ENCODE measurements at places on chromosomes 16 and 17.

DNA sequence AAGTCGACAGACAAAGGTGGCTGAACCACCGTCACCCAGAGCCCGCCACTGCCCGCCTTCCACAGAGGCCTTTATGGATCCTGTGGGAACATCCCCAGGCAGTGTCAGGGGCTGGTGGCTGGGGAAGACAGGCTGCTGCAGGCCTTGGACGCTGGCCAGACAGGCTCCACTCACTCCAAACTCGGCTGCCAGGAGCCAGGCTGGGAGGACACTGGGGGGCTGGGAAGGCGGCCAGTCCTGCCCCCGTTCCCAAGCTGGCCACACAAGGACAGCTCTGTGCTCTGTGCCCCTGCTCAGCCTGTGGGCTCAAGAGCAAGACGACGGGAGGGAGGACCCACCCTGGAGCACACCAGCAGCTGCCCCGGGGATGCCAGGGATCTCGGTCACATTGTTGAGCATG lies 7.6 kb upstream of the LCAT start:
- no peak for DNase-seq

GRCh38 chr17:79670537-79671084 lies 59.8 kb upstream of the RBFOX3 start:
- DNase-seq, result no peak

- DNase-seq, result no peak
Observed at GRCh38 chr17:46108550-46109110, 84.6 kb downstream of the KANSL1 start.

DNA sequence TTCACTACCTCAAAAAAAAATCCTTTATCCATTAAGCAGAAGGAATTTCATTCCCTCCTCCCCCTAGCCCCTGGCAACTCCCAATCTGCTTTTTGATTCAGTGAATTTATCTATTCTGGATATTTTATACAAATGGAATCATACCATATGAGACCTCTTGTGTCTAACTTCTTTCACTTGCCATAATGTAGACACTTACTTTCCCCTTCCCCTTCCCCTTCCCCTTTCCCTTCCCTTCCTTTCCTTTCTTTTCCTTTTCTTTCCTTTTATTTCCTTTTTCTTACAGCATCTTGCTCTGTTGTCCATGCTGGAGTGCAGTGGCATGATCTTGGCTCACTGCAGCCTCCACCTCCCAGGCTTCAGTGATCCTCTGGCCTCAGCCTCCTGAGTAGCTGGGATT lies 50.5 kb downstream of the PSMD12 start:
- DNase-seq, result no peak

DNA sequence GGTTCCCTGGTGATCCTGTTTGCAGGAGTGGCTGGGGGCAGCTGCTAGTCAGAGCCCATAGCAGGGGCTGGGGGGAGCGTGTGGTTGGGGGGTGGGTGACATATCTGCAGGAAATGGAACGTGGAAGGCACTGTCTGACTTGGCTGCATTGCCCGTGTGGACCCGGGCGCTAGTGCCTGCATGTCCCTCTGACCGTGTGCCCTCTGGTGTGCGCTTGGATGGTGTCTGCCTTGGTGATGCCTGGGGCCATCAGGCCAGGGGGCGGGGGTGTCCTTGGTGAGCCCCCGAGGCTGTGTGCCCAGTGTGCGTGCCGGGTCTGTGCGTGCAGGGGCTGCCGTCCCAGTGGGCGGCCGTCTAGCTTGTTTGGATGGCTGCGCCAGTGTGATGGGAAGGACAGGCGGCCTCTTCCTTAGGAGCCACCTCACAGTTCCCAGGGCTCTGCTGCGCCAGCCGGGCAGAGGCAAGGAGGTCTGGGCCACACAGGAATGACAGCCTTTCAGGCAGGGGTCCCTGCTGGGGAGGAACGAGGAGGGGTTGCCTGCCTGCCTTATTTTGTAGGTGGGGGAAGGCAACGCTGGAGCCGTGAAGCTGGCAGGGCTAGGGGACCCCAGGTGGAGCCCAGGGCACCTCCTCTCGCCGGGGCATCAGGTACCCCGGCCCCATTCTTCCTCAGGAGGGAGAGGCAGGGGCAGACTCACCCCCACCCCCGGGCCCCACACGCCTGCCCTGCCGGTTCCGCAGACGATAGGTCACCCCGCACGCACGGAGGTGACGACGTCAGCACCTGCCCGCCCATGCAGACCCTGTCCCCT lies 693 bp downstream of the NDRG4 start:
- no peak for DNase-seq

DNA sequence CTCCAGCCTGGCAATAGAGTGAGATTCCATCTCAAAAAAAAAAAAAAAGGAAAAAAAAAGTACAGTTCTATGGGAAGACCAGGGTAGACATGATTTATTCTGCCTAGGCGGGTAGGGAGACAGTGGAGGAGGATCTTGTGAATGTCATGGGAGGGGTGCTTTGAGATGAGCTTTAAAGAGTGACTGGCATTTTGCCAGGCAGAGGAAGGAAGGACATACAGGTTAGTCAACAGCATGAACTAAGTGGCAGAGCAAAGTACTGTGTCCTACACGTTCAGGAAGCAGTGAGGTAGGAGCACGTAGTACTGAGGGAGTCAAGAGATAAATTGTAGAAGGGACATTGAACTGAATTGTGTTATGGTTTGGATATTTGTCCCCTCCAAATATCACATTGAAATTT lies 451.5 kb downstream of the TOX3 start:
- DNase-seq, result no peak

- DNase-seq, result no peak
Observed at GRCh38 chr16:28923652-28924398, 1.2 kb downstream of the RABEP2 start.

- no peak for DNase-seq
Observed at GRCh38 chr17:13631529-13631928, 29.8 kb upstream of the HS3ST3A1 start.

DNA sequence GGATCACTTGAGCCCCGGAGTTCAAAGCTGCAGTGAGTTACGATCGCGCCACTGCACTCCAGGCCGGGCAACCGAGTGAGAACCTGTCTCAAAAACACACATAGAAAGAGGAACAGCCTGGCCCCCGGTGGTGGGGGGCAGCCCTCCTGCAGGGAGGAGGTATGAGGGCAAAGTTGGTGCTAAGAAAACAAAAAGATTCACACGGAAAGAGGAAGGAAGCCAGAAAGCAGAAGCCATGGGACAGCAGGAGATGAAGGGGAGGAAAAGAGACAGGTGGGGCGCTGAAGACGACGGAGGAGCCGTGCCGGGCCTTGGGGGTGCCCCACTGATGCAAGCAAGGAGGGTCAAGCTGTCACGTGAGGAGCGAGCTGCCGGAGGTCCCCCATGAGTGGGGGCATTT lies 8.2 kb upstream of the C16orf74 start:
- no peak for DNase-seq

DNA sequence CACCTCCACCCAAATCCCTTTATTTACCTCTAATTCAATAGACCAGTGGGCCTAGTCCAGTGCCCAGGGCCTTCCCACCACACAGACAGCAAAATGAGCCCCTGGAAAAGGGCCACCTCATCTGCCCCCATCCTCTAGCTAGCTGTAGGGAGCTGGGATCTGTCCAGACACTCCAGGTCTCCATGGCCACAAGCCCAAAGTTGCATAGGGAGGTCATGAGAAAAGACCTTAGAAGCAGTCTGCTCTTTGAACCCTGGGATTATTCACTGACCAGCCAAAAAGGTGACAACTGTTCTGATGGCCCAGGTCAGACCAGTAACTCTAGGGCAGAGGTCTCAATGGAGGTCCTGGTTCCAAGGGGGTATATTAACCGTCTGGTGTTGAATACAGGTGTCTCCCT lies 2.0 kb downstream of the CUEDC1 start:
- DNase-seq, result no peak

- no peak for DNase-seq
Observed at GRCh38 chr16:10253409-10253808, 71.2 kb upstream of the GRIN2A start.

- DNase-seq, result no peak
Observed at GRCh38 chr17:27975146-27976011, 67.1 kb upstream of the NLK start.
